ENCODE measurements at places on chromosomes 2 and 18.

- no peak for DNase-seq
These were observed 208.4 kb upstream of the TMEM200C start for GRCh38 chr18:6103741-6104140.

- DNase-seq, result no peak
These were observed 88.4 kb downstream of the CABLES1 start for GRCh38 chr18:23223641-23224040.

DNA sequence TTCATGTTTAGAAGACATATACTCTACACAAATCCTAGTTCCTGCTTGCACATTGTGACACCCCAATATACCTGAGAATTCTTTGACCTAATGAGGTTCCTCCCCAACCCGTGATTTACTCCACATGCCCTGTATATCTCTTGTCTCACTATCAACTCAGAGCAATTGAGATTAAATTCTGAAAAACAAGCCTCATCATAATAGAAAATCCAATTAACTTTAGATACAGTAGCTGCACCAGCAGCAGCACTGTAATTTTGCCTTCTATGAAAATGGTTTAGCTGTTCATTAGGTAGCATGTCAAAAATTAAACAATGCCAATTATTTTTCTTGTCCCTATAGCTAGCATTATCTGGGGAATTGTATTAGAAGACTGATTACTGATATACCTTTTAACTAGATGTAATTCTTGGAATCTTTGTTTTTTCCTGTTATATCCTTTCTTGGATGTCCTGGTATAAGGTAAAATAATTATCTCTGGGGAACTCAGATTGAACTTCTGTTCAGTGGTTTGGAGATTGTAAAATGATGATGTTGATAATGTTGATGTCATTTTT, 218.9 kb upstream of the TANK start:
- no peak for DNase-seq

- DNase-seq, result no peak
These were observed 7.5 kb upstream of the ITPRIPL1 start for GRCh38 chr2:96317584-96317997.

GRCh38 chr2:170717991-170718589, 3.0 kb downstream of the SP5 start:
- no peak for DNase-seq

DNA sequence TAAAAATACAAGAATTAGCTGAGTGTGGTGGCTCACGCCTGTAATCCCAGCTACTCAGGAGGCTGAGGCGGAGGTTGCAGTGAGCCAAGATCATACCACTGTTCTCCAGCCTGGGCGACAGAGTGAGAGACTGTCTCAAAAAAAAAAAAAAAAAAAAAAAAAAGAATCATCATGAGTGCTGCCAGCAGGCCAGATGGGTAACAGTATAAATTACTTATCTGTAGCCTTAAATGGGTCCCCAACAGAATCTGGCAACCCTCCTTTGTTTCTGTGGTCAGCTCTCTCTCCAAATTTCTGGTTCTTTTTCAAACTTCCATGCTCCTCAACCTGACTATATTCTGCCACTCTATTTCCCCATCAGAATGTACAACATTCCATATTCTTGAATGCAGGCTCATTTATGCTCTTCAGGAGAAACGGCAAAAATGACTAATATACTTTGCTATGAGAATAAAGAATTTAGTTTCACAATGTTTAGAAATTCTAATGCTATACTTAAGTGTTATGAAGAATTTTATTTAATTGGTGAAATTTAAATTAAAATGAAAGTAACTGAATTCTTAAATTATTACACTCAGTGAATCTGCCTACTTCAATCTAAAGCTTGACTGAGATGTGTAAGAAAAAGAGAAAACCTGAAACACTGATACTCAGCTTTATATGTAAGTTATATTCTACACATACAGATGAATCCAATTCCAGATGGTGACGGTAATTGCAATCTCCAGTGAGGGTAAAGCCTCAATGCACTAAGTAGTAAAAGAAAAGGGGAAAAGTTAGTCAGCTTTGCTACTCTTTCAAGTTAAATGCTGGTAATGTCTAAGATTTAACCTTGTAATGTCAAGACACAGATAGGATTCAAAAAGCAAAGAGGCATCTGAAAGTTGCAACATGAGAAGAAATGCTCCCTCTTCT, 24.8 kb downstream of the LPIN2 start:
- DNase-seq, result no peak

GRCh38 chr2:133841900-133842299, 273.6 kb upstream of the NCKAP5 start:
- DNase-seq, result no peak

DNA sequence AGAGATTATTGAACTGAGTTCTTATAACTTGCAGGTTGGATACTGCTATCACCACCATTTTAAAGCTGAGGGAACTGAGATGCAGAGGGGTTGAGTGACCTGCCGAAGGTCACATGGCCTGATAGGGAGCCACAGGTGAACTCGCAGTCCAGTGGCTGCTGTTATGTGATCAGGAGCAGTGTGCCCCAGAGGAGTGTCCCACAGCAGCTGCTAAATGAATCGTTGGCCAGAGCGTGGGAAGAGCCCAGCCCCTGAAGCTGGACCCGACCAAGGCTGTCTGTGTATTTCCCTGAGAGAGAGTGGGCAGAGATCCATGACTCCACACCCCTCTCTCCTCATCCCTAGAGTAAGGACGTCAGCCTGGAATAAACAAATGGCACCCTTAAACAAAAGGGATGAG, 26.7 kb upstream of the PRLH start:
- DNase-seq, result no peak

- DNase-seq, result no peak
These were observed 921.9 kb downstream of the CCDC85A start for GRCh38 chr2:57105694-57106093.

- DNase-seq, result no peak
These were observed 69.8 kb downstream of the CTIF start for GRCh38 chr18:48608581-48608980.

DNA sequence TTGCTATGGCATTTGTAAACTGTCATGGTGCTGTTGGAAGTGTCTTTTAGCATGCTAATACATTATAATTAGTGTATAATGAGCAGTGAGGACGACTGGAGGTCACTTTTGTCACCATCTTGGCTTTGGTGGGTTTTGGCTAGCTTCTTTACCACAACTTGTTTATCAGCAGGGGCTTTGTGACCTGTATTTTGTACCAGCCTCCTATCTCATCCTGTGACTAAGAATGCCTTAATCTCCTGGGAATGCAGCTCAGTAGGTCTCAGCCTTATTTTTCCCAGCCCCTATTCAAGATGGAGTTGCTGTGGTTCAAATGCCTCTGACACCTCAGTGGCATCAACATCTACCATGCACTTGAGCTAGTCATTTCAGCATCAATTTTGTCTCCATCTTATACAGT, 29.7 kb downstream of the LYPD6 start:
- no peak for DNase-seq

GRCh38 chr2:149375801-149376361, 45.5 kb downstream of the LYPD6 start:
- DNase-seq, result no peak

DNA sequence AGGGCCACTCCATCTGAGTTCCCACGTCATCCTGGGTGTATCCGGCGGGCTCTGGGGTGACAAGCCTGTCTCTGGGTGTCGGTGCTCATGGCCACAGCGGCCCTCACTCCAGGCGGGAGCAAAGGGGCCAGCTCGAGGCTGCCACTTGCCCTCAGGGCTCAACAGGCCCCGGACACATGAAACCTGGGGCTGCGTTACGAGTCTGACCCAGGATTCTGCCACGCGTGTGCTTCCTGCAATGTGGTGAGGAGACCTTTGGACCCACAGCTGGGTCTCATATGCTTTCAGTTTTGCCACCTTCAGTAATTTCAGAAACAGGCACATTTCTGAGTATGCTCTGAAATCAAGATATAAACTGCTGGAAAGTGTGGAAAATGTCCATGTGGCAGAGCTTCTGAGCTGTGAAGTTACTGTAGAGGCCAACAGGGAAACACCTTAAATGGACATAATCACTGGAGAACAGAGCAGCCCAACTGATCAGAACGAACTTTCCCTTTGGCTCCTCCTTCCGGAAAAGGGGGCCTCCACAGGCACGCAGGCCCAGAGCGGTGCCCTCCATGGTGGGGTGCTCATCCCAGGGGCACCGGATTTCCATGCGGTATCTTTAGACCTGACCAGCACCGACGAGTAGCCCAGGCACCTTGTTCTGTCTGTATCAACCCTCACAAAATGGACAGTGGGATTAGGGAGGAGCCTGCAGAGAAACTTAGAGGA, 14.1 kb downstream of the PER2 start:
- DNase-seq, result no peak

GRCh38 chr2:203918264-203918663, 18.3 kb upstream of the ICOS start:
- no peak for DNase-seq

DNA sequence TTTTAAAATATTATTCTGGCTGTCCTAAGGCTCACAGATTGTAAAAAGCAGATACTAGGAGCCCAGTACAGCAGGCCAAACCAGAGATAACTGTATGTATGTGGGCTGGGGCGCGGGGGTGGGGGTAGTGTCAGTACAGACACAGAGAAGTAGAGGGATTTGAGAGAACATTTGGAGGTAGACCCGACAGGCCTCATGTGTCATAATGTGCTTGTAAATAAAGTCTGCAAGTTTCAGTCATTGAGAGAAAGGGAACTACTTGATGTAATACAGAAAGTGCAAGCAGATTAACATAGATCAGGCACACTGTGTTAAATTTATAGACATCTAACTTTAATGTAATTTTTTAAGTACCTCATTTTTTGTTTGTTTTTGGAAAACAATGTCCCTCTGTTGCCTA, 7.4 kb upstream of the POLI start:
- no peak for DNase-seq

DNA sequence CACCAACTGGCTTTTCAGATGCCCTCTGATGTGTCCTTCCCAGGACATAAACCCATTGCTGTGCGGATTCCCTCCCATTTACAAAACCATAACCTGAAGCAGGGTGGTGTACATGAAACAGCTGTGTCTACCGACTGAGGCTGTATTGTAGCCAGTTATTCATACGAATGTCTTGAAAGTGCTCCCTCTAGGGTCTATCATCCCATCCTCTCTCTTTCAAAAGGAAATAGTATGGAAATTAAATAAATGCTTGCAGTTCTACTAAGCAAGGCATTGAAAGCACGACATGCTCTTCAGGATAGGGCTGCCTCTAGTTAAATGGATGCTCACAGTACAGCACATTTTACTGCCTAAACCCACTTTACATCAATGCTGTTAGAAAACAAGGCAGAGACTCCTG, 112.2 kb upstream of the PXDN start:
- no peak for DNase-seq

- DNase-seq, result no peak
These were observed 14.1 kb upstream of the PMAIP1 start for GRCh38 chr18:59885579-59886163.
